ENCODE measurements at places on chromosomes 7 and 10.

GRCh38 chr10:24041034-24041433 lies 167.9 kb upstream of the KIAA1217 start:
- no peaks in the 10 kb centered on the region for H3K27me3 ChIP-seq
- H3K4me3 ChIP-seq: no peak overlapping the region
- no peaks in the 10 kb centered on the region for H3K4me1 ChIP-seq

DNA sequence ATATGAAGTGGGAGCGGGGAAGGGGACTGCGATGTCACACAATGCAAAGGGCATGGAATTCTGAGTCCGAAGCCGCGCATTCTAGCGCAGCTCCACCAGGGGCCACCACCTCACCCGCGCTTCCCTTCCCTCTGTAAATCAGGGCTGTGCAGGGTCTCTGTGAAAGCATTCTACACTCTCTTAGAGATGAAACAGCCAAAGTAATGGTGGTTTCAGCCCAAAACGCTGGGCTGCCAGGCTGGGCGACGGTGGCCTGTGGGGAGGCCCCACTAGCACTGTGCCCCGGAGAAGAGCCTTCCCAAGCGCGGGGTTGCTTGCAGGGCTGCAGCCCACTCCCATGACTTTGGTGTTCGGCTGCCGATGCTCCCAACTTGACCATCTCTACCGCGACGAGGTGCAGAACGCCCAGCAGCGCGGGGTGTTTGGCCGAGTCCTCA lies 11.4 kb downstream of the ATG9B start:
- peaks cover 23% of the 10 kb centered on the region for H3K4me1 ChIP-seq
- H3K27me3 ChIP-seq: no peaks in the 10 kb centered on the region
- DNase-seq: peak; percentile 65
- H3K36me3 ChIP-seq: no peaks in the 10 kb centered on the region
- H3K27ac ChIP-seq: no peak overlapping the region
- peak overlapping the region; percentile 37 for H3K4me3 ChIP-seq

GRCh38 chr10:129331207-129331838 lies 135.7 kb upstream of the MGMT start:
- no peaks in the 10 kb centered on the region for H3K36me3 ChIP-seq
- no peak overlapping the region for H3K27ac ChIP-seq
- no peaks in the 10 kb centered on the region for H3K27me3 ChIP-seq
- H3K4me1 ChIP-seq: no peaks in the 10 kb centered on the region
- H3K4me3 ChIP-seq: no peak overlapping the region

DNA sequence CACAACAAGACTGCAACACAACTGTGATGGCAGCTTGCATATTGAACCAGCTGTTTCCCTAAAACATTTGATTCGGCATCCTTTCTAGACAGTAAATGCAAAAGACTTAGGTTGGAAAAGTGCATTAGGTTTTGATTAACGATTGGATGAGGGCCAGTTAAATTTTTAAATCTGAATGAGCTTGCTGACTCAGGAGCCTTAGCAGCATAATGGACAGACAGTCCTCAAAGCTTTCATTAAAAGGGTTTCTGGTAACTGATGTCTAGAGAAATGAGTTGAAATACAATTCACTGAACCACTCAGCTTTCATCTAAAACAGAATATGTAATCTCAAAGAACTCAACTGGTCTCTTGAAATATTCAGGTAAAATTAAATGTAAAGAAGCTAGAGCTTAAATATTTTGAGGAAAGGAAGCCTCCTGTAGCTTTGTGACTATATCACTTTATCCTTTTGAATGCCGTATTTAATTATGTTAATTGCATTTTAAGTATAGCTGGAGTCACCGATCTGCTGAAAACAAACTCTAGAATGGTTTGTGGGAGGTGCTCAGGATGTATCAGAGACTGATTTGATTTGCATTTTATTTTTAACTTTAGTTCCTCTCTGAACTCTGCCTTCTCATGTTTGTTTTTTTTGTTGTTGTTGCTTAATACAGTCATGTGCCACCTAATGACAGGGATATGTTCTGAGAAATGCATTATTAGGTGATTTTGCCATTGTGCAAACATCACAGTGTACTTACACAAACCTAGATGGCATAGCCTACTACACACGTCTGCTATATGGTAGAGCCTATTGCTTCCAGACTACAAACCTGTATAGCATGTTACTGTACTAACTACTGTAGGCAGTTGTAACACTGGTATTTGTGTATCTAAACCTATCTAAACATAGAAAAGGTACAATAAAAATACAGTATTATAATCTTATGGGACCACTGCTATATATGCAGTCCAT lies 29.2 kb upstream of the ATRNL1 start:
- no peak for DNase-seq
- no peaks in the 10 kb centered on the region for H3K27me3 ChIP-seq
- peaks cover 8% of the 10 kb centered on the region for H3K4me1 ChIP-seq
- no peaks in the 10 kb centered on the region for H3K36me3 ChIP-seq
- no peak overlapping the region for H3K27ac ChIP-seq

DNA sequence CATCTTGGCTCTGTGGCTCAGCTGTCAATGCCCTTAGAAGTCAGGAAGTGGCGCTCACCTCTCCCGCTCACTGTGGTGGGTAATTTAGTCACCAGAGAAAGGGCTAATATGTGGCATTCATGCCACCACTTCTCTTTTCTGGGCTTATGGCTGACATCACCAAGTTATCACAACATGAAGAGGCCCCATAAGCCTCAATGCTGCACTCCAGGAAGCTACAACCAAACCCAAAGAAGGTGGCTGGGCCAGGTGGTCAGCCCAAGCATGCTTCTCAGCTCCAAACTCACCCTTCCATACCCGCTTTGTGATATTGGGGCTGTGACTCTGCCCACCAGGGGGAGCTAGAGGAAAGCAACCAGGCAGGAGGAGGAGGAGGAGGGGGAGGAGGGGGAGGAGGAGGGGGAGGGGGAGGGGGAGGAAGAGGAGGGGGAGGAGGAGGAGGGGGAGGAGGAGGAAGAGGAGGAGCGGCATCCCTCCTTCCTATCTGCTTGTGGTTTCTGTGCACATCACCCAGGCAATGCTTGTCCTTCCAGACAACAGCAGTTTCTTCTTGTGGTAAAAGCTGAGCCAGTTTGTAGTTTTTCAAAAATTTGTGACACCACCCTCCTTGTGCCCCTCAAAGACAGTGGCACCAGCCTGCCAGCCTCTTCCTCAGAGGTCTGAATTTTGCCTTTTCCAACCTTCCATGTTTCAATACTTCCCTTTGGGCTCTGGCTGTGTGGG lies 42.1 kb downstream of the CYP26A1 start:
- H3K36me3 ChIP-seq: no peaks in the 10 kb centered on the region
- H3K27ac ChIP-seq: no peak overlapping the region
- DNase-seq: peak; percentile 58
- H3K4me1 ChIP-seq: peaks cover 9% of the 10 kb centered on the region

DNA sequence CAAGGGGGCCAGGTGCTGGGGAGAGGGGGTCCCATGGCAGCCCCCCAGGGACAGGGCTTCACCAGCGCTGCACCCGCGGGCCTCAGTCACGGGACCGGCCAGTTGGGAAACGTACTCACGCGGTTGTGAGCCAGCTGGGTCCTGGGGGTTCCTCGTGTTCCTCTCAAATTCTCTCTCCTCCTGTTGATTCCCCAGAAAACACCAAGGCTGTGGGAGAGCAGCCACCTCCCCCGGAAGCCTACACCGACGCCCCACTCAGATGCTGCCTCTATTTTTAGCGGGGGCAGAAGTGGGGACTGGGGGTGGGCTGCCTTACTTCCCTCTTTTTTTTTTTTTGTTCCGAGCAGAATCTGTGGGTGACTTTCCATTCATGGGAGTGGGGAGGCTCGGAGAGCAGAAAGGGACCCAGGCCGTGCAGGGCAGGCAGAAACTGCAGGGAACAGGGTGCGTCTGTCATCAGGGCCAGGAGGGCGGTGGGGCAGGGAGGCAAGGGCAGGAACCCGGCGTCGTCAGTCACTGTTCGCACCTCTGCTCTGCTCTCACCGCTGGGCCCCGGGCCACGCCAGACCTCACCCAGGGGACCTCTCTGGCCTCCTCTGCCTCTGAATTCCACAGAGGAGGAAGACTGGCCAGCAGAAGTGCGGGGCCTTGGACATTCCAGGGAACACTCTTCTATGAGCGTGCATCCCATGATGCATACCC lies 63.1 kb downstream of the CARD11 start:
- H3K27ac ChIP-seq: no peak overlapping the region
- H3K4me3 ChIP-seq: no peak overlapping the region
- no peaks in the 10 kb centered on the region for H3K4me1 ChIP-seq
- no peaks in the 10 kb centered on the region for H3K36me3 ChIP-seq

- H3K27me3 ChIP-seq: no peaks in the 10 kb centered on the region
- no peaks in the 10 kb centered on the region for H3K36me3 ChIP-seq
- H3K4me1 ChIP-seq: no peaks in the 10 kb centered on the region
- H3K27ac ChIP-seq: no peak overlapping the region
- peak; percentile 22 for DNase-seq
These were observed 149.8 kb upstream of the HDAC9 start for GRCh38 chr7:18345641-18346234.

Measured in trophoblast cell (in vitro differentiated cells and primary cell).